Epithelial cell of esophagus (primary cell): ENCODE measurements at places on chromosomes 11 and 22.

- DNase-seq, result peak; percentile 67
Observed at GRCh38 chr11:45097721-45098493, 48.5 kb upstream of the PRDM11 start.

DNA sequence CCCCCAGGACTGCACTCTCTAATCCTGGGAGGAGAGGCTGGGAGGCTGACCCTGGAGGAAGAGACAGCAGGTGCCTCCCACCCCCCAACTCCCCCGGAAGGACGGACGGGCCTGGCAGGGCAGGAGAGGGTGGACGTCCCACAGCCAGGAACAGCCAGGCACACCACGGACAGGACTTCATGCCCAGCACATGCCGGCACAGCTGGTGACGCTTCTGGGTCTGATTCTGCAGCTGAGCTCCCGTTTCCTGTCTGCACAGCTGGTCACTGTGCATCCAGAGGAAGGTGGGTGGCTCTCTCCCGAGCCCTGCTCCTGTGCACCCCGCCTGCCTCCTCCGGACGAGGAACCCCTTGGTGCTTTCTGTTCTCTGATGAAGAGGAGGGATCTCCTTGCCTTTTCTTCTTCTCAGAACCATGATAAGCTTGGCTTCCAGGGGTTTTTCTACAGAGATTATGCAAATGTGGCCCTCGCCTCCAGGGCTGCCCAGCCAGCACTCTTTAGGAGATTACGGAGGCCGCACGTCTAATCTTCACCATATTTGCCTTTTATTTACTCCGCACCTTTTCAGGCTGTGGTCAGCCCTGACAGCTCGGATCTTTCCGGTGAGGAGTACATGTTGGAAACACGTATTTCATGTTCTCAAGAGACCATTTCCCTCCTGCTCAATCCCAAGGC lies 1295.8 kb downstream of the BRD1 start:
- DNase-seq, result no peak

DNA sequence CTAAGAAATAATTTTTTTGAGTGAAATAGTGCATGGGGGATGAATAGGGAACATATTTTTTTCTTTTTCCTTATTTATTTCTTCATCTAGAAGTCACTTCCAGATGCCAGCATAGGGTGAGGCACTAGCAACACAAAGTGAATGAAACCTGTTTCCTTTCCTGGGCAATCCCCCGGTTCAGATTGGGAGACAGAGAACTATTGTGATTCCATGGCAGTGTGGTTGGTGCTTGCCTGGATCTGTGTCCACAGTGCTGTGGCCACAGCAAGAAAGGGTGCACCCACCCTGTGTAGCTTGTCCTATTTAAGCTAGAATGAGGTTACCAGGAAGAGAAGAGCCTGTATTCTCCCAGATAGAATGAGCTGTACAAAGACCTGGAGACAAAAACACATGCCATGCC lies 57.6 kb downstream of the SLC5A1 start:
- DNase-seq, result peak; percentile 20

DNA sequence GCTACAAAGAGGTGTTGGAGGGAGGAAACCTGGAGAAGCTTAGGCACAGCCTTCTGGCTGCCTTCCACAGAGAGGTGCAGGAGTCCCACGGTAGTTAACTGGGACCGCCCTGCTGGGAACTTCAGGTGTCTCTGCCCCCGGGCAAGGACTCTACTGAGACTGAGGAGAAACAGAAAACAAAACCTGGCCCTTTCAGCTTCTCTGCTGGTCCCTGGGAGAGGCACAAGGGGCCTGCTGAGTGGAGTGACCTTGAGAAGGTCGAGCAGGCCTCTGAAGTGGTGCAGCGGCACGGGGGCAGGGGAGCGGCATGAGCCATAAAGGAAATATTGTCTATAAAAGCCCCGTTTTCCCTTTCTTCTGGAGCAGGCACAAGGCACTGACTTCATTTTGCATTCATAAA lies 38.9 kb downstream of the NTM start:
- no peak for DNase-seq

- DNase-seq, result no peak
Observed at GRCh38 chr11:30814737-30815136, 228.6 kb upstream of the MPPED2 start.

DNA sequence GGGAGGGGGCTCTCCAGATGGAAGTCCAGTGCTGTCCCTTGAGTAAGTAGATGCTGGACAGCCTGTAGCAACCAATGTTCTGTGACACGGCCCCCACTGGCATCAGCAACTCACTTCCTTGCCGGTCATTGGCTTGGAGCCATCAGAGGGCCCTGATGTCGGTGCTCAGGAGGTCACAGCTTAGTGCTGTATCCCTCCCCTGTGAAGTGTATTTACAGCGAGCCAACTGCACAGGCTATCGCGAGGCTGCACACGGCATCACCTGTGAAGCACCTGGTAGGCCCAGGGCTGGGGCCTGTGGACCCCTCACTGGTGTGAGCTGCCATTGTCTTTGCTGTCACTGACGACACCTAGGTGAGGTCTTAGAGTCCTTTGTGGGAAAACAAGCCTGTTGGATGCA lies 13.4 kb upstream of the ACR start:
- DNase-seq, result no peak
